ENCODE measurements at places on chromosomes 6 and 20.

- DNase-seq, result no peak
These were observed 1.3 kb upstream of the SIRPA start for GRCh38 chr20:1893721-1894470.

DNA sequence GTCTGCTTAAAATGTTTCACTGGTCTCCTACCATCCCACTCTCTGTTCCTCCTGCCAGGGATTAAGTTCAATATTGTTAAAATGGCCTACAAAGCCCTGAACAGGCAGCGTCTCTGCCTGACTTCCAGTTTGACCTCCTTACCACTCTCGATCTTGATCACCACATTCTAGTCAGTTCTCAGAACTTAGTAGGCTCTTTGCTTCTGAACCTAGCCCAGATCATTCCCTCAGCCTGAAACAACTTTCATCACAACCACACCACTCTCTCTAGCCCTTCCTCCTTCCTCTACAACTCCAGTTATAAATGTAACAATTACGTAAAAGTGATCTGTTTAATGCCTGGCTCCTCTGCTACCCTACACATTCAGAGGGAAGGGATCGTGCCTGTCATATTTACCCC, 53.3 kb downstream of the ATG5 start:
- no peak for DNase-seq

GRCh38 chr6:45965792-45966191, 49.9 kb downstream of the CLIC5 start:
- no peak for DNase-seq

DNA sequence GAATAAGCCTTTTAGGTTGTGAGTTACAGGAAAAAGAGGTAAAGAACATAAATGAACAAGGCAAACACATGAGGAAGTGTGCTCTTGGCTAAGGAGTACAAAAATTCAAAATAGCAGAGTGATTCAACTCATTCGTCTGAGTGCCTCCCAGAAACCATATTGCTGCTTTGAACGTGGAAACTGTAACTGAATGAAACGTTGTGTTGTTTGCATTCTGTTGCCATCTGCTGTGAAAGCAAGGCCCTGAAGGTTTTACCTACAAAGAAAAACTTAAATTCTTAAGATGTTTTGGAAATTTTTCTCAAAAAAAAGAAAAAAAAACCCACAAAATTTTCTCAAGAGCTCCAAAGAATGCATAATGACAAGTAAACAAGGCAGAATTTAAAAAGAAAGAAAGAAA, 375.4 kb upstream of the HS3ST5 start:
- DNase-seq, result no peak

GRCh38 chr6:158283304-158283980, 28.8 kb upstream of the TULP4 start:
- no peak for DNase-seq

DNA sequence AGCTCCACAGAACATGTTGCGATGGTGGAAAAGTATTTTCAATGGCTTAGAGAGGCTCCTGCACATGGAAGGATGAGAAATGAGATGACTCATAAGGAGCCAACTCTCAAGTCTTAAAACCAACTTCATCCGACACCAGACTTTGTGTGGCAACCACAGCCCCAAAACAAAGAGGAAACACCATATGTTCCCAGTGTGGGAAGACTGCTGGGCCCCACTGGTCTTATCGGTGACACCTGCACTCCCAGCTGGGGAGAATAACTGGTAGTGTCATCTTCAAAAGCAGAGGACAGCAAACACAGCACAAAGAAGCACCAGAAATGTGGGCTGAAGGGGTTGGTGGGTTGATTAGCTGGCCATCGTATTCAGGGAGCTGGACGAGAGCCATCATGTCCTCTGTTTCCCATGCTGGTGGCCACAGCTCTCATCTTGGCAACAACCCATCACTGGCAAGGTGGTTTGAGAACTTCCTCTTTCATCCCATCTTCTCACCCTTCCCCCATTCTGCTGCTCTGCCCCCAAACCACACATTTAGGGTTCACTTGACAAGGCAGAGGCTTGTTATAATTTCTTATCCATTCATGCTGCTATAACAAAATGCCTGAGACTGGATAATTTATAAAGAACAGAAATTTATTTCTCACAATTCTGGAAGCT, 46.0 kb upstream of the TASP1 start:
- DNase-seq, result no peak

GRCh38 chr20:50322703-50323131, 132.1 kb downstream of the CEBPB start:
- DNase-seq, result no peak

DNA sequence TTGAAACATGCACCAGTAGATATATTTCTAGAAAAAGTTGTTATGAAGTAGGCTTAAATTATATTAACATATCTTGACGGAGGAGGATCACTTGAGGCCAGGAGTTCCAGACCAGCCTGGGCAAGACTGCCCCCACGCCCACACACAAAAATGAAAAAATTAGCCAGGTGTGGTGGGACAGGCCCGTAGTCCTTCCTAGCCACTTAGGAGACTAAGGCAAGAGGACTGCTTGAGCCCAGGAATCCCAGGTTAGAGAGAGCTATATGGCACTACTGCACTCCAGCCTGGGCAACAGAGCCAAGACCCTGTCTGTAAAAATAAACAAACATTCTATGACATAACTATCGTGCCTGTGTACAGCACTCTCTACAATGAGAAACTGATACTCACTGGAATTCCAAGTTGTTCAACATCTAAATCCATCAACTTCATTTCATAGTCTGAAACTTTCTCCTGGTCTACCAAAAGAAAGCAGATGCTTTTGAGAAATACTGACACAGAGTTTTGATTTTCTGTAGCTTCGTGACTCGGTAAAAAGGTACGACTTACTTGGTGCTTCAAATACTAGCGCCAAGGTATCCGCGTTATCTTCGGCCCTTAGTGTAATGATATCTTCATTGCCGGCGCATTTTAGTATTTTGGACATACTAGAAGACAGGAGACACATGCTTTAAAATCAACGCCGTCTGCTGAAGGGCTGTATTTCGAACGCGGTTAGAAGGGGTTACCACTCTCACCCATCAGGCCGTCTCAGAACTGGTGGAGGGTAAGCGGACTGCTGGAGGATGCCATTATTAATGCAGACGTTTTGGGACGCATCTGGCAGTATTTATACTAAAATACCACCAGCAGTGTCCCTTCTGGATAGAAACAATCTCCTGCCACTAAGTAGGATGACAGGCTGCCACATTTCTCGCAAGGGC, 1.3 kb downstream of the PCNA start:
- DNase-seq, result no peak

- DNase-seq, result no peak
These were observed 25.0 kb upstream of the ABT1 start for GRCh38 chr6:26571592-26572296.

GRCh38 chr6:165010556-165011535, 298.6 kb downstream of the C6orf118 start:
- no peak for DNase-seq

GRCh38 chr6:56649053-56649769, 6.5 kb upstream of the DST start:
- DNase-seq, result no peak

DNA sequence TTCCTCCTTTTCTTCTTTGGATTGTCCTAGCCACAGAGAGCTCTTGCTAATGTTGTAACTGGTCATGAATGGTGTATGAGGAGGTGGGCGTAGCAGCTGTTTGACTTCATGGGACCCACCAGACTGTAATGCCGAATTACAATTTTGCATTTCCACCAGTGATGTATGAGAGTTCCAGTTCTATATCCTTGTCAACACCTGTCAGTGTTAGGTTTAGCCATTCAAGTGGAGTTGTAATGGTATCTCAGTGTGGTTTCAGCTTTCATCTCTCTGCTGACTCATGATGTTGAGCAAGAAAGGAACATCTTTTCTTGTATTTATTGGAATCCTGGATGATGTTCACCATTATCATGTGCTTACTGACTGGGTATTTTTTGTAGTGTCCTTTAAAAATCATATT, 5.1 kb downstream of the IGF2R start:
- no peak for DNase-seq

DNA sequence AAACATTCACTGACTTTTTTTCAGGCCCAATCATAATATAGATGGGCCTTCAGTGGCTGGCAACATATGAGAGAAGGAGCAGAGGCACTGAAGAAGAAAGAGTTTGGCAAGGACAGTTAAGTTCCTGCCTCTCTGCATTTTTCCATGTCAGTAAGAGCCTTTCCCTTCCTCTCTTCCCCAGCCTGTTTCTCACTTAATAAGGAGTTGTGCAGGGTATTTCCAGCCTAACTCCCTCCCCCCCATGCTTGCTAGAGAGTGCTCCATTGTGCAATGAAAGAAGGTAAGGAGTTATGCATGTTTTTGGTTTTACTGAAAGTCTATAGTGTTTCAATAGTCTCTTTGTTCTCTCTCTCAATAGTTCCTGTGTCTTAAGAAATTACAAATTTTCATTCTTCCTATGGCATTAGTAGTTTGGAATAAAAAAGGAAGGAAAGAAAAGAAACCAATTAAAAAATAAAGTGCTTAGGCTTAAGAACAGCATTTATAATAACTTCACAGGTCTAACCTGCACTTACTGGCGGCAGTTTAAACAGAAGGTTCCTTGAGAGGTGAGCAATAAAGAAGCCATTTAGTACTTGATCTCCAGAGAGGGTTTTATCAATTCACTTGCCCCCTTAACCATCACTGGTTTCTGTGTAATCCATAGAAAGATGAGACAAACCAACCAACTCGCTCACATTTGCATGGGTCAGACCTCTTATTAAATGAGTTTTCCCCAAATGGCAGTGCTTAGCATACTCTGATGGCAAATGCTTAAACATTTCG, 251.1 kb downstream of the PTPRT start:
- no peak for DNase-seq

- DNase-seq, result no peak
These were observed 232.5 kb downstream of the PTPRT start for GRCh38 chr20:42957018-42957703.

GRCh38 chr6:39821742-39822532, 29.8 kb downstream of the DAAM2 start:
- no peak for DNase-seq

DNA sequence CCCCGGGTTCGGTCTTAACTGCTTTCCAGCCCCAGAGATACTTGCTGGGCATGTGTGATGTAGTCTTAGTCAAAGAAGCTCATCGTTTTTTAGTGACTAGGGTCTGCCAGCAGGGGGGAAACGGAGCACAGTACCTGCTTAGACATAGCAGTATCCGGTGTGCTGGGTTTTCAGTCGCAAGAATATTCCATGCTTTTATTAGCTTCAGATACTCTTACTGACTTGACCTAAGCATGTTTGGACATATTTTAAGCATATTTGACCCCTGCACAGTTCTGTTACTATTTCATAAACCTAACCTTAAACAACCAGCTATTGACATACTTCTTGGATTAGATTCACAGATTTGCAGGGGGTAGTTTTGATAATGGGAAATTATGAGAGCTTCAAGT, 3.0 kb downstream of the E2F3 start:
- no peak for DNase-seq

- DNase-seq, result no peak
These were observed 4.8 kb upstream of the DHX35 start for GRCh38 chr20:38957235-38957876.

- no peak for DNase-seq
These were observed 67.4 kb downstream of the KIF16B start for GRCh38 chr20:16505894-16506293.

GRCh38 chr6:110662490-110663211, 152.6 kb downstream of the CDK19 start:
- no peak for DNase-seq

DNA sequence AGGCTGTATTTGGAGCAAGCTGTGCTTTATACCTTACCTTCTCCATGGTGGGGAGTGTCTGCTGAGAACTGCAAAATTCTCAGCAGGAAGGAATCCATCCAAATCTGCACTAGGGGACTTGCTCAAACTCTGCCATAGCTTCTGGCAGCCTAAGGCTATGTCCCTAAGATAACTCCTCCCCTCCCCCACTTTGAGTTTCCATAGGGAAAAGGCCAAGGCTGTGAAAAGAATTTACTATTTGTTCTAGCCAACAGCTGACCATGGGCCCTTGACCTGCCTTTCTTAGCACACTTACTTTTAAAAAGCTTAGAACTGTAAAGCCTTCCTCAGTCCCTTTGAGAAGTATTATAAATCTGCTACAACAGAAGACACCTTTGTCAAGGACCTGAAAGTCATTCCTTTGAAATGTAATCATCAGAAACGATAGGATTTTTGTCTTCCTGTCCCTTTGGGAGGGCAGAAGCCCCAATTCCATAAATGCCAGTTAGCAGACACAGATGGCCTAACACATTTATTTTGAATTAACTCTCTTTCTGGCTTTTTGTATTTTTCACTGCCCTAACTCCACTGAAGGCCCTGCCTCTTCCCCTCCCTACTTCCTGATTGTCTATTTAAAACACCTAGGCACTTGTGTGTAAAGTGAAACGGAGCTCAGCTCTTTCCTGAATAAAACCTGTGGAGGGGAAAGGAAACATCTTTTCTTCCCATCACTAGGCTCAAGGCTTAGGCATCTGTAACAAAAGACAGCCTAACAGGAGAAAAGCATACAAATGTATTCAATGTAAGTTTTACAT, 157.1 kb downstream of the AKAP7 start:
- DNase-seq, result no peak

GRCh38 chr6:151425561-151425960, 26.4 kb downstream of the RMND1 start:
- no peak for DNase-seq

DNA sequence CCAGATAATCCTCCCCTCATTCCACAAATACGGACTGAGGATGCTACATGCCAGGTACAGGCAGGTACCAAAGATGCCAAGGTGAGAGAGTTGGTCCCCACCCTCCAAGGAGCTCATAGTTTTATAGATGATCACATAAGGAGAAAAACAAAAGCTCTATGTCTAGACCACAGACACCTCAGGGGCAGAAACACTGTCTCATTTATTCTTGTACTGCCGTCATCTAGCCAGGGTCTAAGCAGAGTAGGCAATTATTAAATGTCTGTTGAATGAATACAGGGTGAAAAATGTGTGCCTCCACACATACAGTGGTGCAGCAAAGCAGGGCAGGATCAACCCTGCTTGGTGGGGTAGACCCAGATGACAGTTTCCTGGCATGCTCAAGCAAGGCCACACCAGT, 439.8 kb upstream of the JARID2 start:
- no peak for DNase-seq

GRCh38 chr6:141426400-141426980, 706.2 kb upstream of the GJE1 start:
- no peak for DNase-seq

GRCh38 chr6:73339340-73339739, 14.7 kb downstream of the DPPA5 start:
- DNase-seq, result no peak

DNA sequence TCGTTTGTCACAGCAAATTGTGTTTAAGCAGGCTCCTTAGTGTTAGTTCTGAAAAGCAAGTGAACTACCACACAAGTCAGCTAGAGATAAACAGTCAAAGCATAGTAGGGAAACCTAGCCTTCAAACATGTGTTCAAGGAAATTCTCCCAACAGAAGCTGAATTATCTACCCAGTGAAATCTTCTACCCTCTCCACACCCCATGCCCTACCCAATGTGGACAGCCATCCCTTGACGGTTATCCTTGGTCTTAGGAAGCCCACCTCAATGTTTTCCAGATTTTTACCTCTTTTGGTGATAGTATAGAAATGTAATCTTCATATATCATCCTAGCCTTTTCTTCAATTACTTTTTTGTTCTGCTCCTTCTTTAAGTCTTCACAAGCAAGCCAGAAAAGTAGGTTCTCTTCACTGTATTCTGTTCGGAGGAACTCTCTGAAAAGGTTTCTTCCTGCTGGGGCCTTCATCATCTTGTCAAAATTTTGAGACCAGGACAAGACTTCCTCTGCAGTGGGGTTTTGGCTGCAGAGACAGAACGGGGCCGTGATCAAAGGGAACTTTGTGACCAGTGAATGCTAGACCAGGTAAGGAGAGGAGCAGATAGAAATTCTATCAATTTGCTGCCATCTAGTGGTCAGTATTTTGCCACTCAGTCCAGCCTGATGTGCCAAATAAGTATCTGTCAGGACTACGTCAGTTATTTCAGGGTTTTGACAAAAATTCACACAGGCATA, 21.6 kb upstream of the MTRF1L start:
- DNase-seq, result no peak

Measured in GM18507 (cell line).